ENCODE measurements at places on chromosomes 7 and 10.

DNA sequence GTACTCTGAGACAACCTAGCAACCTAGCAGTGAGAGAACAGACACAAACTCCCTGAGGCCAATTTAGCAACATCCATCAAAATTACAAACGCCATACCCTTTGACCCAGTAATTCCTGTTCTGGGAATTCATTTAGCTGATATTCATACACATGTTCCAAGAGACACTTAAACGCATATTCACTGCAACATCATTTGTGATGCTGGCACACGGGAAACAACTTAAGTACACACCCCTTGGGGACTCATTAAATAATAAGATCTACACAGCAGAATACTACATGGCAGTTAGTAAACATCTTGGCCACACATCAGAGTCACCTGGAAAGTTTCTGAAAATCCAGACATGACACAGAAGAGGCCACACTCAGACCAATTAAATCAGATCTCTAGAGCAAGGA, 17.6 kb downstream of the NUDCD3 start:
- no peak for DNase-seq

GRCh38 chr10:96973809-96974747, 142.0 kb downstream of the LCOR start:
- DNase-seq = no peak

DNA sequence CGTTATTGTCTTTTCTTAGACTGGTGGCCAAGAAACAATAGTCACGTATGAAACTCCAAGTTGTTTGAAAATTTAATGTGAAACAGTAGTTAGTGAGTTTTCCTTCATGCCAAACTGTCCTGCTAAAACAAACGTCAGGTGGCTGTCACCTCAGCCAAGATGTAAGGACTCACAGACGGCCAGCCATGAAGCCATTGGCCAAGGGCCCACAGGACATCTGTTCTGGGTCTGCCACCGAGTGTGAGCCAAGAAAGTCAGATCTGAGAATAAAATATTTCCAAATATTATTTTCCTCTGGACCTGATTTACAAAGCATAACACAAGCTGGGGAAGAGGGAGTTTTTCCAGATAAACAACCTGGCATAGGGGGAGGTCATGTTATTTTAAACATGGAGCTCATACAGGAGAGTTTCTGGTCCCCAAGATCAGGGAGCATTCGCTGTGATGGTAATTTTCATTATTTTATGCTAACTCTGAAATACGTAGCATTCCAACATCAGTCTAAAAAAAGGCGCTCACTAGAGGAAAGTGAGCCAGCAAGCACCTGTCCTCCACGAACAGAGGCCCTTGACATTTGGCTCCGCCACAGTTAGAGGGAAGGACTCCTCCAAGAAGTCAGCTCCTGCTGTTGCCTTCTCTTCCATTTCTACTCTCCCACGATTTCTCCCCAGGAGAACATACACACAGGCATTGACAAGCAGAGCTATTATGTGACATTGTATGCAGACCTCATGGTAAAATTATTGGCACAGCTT, 38.9 kb upstream of the LANCL2 start:
- no peak for DNase-seq

DNA sequence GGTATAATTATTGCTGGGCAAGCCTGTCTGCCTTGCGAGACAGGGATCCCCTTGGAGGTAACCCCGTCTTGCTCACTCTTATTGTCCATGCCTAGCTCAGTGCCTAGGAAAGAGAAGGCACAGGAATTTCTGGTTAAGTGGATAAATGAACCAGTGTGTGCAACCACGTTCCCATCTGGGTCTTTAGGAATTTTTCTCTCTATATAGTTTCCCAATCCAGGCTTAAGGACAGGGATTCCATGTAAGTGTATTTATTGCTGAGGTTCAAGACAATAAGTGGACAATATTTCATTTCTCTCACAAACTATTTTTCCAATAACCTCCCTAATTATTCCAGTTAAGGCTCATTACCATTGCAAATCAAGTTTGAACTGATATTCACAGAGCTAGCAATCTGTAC, 8.9 kb upstream of the ADAM12 start:
- no peak for DNase-seq

DNA sequence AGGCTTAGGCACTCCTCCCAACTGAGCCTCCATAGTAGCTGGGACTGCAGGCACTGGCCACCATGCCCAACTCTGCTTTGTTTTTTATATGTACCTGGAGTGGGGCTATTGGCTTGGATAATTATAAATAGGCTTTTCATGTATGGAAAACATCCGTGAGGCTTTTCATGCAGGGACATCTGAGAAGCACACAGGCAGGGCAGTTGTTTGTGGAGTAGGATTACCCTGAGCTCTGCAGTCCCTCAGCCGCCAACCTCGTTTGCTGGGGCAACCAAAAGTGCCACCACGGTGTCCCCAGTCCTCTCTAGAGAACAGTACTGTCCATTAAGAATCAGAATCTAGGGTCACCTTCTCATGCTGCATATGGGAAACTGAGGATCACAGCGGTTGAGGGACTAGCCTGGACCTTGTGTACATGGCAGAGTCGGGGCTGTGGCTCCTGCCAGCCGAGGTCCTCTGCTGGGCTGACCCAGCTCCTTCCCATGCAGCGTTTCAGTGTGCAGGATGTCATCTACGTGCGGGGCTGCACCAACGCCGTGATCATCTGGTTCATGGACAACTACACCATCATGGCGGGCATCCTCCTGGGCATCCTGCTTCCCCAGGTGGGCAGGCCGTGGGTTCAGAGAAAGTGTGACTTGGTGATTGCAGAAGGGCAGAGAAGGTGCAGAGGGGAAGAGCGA, 54.5 kb downstream of the TSPAN15 start:
- DNase-seq = no peak

DNA sequence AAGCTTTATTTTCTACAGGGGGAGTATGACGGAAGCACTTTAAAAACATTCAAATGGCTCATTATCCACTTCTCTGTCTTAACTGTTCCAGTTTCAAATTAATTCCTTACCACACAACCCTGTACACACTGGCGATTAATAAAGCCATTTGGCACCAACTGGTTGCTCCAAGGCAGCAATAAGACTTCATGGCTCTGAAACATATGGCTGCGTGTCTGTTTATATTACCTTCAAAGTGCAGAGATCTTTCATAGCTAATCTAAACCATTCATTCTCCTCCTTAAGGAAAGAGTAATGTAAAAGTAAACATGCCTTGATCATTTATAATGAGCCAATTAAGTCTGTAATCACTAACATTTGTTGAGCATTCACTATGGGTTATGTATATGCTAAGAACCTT, 325.7 kb downstream of the PARD3 start:
- no peak for DNase-seq

- DNase-seq = no peak
Observed at GRCh38 chr7:71558806-71559613, 427.1 kb downstream of the GALNT17 start.

DNA sequence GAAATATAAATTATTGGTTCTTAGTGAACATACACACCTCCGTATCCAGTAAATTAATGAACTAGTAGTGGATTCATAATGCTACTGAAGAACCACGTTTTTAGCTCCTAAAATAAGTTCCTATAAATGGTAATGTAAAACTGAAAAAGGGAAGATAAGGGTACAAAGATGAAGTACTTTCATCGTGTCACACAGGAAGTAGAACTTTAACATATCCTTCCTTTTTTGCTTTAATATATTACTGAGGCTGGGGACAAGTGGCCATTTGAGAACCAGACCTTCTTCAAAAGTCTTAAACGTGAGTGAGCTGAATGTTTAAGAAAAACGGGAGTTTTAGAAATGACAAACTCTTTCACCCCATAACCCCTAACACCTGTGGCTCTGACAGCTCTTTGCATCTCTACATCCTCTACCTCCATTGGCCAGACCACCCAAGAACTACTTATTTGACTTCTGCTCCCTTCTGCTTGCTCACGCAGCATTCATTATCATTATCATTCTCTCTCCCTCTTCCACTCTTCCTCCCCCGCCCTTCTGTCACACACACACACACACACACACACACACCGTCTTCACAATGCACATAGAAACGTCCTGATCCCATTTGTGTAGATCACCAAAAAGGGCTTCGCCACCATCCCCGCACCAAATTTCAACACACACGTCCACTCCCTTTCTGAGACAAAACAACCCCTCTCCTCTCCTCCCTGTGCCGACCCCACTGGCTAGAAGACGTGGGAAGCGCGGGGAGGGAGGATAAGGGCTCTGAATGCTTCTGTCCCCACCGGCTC, 677 bp downstream of the SKAP2 start:
- DNase-seq = no peak

DNA sequence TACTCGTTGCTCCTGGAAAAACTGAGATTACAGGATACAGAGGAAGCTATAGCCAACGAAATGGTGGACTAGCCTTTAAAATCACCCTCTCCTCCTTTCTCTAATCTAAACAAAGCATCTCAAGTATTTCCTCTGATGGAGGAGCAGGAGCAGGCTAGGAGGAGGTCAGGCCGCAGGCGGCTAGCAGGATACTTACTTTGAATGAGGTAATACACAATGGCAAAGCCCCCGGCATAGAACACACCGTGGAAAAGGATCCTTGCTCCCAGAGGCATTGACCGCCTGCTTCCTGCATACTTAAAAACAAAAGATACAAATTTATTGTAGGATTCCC, 64.4 kb downstream of the STK17A start:
- DNase-seq = no peak

DNA sequence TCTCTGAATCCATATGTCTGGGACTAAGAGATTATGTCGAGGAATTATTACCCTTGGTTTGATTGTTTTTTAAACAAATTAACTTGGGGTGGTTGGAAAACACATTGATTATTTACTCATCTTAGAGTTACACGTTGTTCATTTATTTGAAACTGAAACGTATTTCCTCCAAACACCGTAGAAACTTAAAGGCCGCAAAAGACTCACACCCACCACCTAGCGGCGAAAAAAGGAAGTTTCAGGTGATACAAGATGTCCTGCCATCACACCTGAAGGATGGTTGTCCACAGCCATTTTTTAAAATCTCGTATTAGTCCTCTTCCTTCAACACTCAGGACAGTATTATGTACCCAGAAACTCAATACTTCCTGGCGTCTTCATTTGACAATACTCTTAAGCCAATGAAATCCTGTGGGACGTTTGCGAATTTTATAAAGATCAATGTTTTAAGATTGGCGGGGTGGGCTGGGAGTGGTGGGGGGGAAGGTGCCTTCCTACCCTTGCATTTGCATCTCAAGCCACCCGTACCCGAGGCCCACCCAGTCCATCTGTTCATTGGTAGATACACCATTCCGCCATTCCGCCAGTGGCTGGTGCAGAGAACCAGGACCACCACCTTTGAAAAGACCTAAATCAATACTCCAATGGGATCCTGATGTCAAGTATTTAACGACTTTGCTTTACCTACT, 1.4 kb upstream of the LCOR start:
- DNase-seq = peak; percentile 73

- no peak for DNase-seq
Observed at GRCh38 chr10:28935061-28935460, 257.7 kb downstream of the BAMBI start.

DNA sequence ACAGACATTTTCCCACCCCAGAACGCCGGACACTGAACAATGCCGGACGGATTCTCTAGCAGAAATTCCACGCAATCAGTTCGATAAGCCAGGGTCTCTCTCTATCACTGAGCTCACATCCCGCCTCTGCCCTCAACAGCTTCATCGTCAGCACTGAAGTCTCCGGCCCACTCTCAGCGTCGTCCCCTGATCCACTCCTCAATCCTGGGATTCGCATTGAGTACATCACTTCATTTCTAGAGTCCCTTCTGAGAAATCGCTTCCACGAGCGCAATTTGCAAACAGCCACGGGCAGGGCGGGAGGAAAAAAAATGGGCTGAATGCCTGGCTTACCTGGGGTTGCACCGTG, 365 bp downstream of the YME1L1 start:
- no peak for DNase-seq

GRCh38 chr10:947051-947450, 15.5 kb upstream of the LARP4B start:
- no peak for DNase-seq

GRCh38 chr10:69091143-69091651, 3.3 kb downstream of the SRGN start:
- DNase-seq = no peak

- no peak for DNase-seq
Observed at GRCh38 chr10:98636921-98637329, 190.2 kb upstream of the HPS1 start.

DNA sequence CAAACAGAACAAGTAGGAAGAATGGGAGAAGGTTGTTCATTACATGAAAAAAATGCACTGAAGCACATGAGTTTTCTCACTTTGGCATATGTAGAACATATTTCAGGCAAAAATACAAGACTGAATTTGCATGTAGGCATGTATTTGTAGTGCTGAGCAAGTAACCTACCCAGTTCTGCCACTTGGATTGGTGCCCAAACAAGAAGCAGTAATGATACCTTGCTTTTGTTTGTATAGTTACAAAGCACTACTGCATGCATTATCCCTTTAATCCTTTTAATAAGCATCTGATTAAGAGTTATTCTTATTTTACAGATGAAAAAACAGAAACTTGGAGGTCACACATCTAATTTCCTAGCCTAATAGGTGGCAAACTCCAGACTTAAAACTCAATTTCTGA, 23.1 kb upstream of the CTTNBP2 start:
- no peak for DNase-seq

DNA sequence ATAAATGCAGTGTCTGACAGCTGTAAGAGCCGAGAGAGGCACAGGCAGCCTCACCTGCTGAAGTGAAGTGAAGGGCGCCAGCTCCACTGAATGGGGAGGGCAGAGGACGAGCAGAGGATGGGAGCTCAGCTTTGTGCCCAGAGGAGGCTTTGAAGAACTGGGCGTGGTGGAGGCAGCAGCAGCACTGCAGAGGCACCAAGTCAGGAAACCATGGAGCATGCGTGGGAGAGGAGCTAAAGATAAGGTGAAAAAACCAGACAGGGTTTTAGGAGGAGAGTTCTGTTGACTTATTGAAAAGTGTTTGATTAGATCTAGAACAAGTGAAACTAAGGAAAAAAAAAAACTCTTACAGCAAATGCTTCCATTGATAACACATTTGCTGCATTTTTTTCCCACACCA, 216.4 kb downstream of the CXCL12 start:
- no peak for DNase-seq

GRCh38 chr7:69105092-69105491, 493.2 kb upstream of the AUTS2 start:
- no peak for DNase-seq

DNA sequence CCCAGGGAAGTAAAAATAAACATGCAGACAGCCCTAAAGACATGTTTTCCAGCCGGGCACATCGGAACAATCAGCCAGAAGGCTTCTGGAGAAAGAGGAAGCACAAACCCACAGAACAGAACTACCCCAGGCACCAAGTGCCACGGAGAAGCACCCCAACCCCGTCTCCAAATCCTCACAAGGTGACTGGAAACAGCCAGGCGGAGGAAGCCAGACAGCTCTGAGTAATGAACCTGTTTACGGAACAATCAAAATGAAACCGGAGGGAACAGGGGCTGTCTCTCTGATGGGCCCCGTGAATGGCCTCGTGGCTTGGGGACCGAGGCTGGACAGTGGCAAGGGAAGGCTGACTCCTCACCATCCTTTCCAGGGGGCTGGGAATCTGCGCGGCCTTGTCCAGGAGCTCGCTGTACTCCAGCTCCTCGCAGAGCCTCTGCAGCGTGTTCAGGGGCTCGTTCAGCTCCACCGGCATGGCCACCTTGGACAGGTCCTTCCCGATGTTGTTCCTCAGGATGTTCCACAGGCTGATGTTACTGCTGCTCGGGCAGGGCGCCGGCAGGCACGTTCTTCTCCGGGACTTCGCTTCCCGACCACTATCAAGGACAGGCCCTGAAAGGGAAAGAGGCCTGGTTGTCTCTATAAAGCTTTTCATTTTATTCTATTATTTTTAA, 77.0 kb upstream of the GSDME start:
- no peak for DNase-seq

GRCh38 chr7:26151953-26152781, at the start of gene NFE2L3:
NFE2L3 (plus strand) TSS chr7:26152198; CDS start chr7:26152499, 301 bp downstream.
- peak; percentile 59 for DNase-seq
